ENCODE measurements at places on chromosomes 6 and 20.

- peak; percentile 8 for DNase-seq
Observed at GRCh38 chr20:35492352-35492751, 37.0 kb downstream of the CEP250 start.

DNA sequence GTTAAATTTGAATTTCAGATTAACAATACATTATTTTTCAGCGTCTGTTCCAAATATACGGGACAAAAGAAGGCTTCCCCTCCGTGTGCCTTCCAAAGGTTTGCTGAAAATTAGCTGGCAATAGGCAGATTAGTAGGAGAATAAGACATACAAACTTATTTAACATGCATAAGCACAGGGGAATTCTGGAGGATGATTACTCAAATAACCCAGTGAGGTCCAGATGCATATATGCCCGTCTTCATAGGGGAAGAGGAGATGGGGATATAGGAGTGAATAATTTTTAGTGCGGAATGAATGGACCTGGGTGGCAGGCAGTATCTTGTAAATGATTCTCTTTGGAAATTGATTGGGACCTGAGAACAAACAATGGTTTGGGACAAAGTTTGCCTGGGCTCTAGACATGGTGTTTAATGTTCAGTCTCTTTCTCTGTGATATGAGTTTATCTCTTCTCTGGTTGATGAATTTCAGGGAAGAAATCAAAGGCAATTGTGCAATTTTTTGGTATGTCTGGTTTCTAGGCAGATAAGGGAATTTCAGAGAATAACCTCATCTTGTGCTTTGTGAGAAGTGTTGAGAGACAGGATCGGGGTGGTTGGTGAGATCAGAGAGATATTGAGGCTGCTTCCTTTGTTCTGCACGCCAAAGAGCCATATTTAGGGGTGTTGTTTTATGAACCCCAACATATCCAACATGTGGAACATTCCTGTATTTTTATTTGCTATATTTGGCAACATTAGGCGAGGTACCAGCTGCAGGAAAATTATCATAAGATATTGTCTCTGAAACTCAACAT lies 63.7 kb downstream of the MKKS start:
- DNase-seq, result no peak

GRCh38 chr20:33552519-33552918 lies 62.6 kb downstream of the CBFA2T2 start:
- no peak for DNase-seq

DNA sequence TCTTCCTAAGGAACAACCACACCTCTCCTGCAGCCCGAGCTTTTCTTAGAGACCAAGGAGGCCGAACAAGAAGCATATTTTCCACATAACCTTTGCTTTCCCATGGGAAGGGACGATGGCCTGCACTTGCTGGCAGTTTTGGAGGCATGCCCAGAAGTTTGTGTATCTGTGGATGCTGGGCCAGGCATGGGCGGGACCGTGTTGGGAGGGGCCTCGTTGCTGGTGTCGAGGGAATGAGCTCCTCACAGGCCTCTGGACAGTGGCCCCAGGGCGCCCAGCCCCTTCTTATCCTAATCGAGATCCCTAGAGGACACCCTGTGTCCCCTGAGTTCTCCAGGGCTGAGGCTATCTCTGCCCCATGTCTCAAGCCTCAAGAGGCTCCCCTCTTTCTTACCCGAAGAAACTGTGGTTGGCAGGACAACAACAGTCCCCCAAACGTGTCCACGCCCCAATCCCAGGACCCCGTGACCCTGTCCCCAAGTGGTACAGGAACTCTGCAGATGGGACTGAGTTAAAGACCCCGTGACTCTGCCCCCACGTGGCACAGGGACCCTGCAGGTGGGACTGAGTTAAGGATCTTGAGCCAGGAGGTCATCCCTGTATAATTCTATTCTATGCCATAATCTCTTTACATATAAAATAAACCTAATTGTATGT lies 99.5 kb upstream of the BHLHE23 start:
- no peak for DNase-seq

- DNase-seq, result no peak
Observed at GRCh38 chr20:34350095-34350494, 13.0 kb upstream of the ITCH start.

GRCh38 chr6:13565921-13566320 lies 8.5 kb upstream of the SIRT5 start:
- no peak for DNase-seq

DNA sequence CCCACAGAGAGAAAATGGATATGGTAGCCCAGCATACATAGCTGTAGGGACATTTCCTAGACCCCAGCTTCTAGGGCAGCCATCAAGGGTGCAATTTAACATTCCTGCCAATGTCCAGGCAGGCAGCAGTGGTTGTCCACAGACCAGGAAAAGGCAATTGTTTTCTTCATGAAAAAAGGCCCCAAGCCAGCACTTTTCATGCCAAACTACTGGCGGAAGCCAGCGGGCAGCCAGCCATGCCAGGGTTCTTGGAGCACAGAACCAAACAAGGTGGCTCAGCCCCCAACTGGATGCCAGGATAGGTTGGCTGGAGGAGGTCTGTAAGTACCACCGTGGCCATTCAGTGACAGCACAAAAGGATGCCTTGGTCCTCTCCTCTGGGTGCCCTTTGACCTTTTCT lies 94.6 kb downstream of the BANF2 start:
- no peak for DNase-seq

GRCh38 chr6:149410557-149410956 lies 10.5 kb downstream of the SUMO4 start:
- DNase-seq, result no peak

DNA sequence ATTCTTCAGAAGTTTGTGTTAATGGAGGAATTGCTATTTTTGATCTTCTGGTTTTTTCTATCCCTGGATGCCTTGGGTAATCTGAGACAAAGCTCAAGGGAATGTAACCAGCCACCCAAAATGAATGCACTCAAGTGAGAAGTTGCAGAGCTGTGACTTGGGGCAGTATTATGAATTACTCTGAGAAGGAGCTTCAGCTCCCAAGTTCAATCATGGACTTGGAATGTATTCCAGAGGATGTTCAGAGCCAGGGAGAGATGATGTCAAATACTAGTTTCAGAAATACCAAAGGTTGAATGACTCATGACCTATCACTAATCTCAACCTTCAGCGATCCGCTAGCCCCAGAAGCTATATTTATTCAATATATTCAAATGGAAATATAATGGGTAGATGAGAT lies 375.2 kb upstream of the PLCB4 start:
- no peak for DNase-seq

DNA sequence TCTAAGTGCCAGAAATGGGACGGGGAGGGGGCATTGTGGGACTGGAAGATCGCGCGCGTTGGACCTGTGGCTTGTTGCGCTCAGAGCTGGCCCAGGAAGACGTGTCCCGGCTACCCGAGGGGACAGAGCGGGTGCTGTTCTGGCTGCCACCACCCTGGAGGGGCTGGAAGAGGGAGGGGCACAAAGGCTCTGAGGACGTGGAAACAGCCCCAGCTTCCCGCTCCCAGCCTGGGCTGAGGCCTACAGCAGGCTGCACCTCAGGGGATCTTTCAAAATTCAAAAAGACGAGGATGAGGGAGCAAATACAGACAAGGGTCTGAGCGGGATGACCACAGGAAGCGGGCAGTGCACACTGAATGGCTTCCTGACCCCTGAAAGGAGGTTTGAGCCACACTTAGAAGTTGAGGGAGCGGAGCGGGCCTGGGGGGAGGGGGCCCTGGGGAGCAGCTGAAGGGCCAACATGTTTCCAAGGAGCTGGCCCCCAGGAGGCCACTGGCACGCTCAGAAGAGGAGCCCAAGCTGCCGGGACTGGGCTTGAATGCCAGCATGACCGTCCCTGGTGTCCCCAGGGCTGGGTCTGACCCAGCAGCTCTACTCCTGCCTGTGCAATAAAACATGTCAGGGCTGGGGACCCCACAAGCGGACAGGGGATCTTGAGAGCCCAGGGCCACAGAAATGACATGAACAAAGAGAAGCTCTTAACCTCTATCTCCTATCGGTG lies 1.3 kb downstream of the OXT start:
- no peak for DNase-seq

- no peak for DNase-seq
Observed at GRCh38 chr6:15243910-15244619, 1.8 kb upstream of the JARID2 start.

- no peak for DNase-seq
Observed at GRCh38 chr6:132866762-132867449, 52.5 kb downstream of the RPS12 start.

DNA sequence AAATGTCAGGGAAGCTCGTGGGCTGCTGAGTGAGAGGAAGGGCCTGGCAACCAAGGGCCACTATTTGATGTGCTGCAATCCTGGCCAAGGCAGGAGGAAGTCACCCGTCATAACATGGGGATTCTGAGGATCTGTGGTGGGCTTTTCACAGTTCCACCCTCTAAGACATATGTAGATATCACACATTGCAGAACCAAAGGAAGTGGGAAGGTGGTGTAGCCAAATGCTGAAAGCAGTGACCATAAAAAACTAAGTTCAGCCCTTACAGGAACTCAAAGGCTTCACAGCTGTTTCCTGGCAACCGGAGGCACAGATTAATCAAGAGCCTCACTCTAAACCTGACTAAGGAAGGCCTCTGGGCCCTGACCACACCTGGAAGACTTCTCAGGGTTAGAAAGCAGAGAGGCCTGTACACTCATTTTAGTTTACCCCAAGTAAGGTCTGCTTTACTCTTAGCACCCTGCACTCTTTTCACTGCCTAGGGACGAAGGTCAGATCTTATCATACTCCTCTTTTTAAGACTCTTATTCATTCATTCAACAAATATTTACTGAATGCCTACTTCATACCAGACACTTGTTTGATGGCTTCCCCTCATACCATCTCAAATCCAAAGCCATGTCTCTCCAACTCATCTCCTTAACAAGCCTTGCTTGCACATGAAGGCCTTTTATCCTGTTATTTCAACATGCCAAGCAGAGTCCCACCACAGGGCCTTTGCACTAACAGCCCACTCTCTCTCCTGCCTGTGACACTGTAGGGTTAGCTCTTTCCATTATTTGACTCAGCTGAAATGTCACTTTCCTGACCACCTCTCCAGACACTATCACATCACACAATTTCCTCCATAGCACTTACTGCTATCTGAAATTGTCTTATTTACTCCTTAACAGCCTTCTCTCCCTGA lies 2.6 kb downstream of the UBE2V1 start:
- DNase-seq, result no peak

DNA sequence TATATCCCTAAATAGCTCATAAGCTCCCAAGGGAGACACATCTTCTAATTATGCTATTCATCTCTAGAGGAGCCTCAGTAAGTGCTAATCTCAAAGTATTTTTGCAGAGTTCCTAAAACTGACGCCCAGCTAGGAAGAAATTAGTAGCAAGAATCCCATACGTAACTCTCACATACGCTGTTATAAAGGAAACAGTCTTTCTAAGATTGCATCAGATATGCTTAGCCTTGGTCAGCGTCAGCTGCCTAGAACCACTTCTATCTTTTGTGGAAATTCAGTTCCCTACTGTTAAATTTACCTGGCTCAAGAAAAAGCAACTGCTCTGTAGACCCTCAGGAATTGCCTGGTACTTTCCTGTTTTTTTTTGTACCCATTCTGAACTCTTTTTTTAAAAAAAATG lies 13.6 kb downstream of the RIPOR2 start:
- no peak for DNase-seq

DNA sequence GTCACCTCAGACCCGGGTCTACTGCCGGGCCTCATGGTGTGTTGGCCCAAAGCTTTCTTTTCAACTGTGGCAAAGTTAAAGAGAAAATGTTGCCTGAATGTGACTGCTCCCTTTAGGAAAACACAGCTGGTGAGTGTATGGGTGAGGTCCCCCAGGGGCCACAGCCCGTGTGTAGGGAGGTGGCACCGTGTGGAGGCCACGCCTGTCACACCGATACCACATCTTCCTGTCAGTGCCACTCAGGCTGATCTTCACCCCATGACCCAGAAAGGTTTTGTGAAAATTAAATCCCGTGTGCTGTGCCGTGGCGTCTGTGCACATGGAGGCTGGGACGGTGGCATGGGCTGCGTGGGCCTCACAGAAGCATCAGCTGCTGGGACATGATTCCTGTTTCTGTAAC lies 10.7 kb upstream of the ADRM1 start:
- no peak for DNase-seq

- no peak for DNase-seq
Observed at GRCh38 chr20:34582221-34582620, 23.7 kb downstream of the MAP1LC3A start.

DNA sequence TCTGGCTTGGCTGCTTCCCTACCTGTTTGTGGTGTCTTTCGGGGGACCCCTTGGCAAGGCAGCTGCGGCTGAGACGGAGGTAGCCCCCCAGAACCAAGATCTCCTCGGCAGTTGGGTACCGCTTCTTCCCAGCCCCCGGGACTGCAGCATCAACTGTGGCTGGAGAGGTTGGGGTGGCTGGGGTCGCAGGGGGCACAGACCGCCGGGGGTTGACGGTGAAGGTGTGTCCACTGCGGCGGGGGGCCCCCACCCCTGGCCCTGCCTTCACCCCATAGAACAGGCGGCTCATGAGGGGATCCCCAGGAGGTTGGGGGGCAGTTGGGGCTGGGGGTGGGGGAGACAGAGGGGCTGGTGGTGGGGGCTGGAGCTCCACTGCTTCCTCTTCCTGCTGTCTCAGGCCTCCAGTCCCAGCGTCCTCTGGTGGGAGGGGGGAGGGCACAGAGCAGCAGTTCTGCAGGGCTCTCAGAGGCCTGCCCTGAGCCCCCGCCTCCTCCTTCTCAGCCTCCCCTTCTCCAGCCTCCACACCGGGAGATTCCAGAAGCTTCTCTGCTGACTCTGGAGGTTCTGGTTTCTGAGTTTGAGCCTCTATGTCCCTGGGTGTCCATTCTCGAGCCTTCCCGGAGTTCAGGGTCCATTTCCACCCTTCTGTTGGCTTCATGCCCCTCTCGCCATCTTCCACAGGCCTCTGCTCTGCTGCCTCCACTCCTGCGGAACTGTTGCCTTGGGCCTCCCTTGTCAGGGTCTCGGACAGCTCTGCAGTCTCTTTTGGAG lies 1.9 kb downstream of the PPP1R18 start:
- peak; percentile 68 for DNase-seq

- no peak for DNase-seq
Observed at GRCh38 chr20:62987114-62987513, 19.6 kb downstream of the BHLHE23 start.

DNA sequence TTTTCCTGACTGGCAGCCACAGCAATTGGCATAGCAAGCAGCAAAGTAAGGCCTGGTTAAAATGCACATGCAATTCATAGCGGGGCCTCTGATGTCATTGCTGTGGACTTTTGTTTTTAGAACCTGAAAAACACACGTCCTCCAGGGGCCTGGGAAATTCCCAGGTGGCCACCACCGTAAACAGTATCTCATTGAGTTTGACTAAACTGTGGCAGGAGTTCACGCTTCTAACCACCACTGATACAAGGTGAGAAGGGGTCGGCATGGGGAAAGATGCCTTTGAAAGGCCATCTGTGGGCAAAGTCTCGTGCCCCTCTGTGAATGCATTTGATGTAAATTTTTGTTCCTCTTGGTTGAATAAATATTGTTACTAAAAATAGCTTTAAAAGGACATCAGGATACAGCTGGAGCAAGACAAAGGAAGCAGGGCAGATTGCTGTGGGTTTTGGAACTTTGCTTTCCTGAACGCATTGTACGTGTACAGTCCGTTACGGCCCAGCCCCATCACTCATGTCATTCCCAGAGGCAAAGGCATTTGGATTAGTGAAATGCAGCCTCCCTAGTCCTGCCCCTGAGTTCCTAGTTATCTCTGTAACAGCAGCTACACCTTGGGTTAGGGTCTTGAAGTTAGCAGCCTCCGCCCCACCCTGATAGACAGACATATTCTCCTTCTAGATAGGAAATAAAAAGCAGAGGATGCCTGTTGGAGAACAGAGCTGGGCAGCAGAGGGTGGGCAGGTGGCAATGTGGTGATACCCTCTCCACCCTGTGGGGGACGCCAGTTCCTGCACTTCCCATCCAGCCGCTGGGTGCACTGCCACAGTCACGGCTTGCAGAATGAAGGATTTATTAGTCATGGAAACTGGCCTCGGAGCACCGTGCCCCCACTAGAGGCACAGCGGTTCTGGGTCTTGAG lies 80.3 kb downstream of the ZDHHC14 start:
- peak; percentile 53 for DNase-seq

Measured in activated T-cell treated with anti-CD3 and anti-CD28 coated beads, Interleukin-2, amount 50 U/mL, for 24 hours (primary cell).